ENCODE measurements at places on chromosomes 5 and 9. TPM values are rescaled to one million over a fixed set of nuclear protein-coding genes. Genes with fewer than 3 reads are reported as not detected.

The ADAMTS19 gene
- total RNA-seq = not detected

The KIF4B gene
- 0.30 TPM for total RNA-seq

The KLF4 gene
- 1.1 TPM for total RNA-seq

The DBH gene
- not detected for total RNA-seq

The NR2F1-AS1 gene
- 12.2 TPM for total RNA-seq

The ARSI gene
- total RNA-seq = under 0.01 TPM

The CCL27 gene
- total RNA-seq = not detected
